ENCODE measurements at places on chromosomes 5 and 9. TPM values are rescaled to one million over a fixed set of nuclear protein-coding genes. Genes with fewer than 3 reads are reported as not detected.

- H3K27ac ChIP-seq = no peak overlapping the region
- H3K4me1 ChIP-seq = no peaks in the 10 kb centered on the region
Observed at GRCh38 chr9:35481347-35481975, 8.4 kb upstream of the RUSC2 start.

DNA sequence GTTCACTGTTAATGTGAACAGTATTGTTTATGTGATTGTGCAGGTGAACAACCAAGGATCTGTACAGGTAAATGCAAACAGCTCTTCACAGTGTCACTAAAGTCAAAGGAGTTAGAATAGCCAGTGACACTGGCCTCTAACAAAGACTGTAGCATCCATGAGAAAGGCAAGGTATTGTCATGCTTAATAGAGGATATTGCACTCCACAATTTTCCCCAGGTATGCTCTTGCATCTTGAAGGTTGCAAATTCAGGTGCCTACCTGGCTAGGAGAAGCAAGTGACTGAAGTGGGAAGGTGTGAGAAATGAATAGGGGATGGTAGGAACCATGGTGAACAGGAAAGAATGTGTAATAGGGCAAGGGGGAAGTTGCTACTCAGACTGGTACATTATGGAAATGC lies 101.2 kb upstream of the EFNA5 start:
- H3K4me1 ChIP-seq = no peaks in the 10 kb centered on the region
- no peak overlapping the region for H3K4me3 ChIP-seq
- no peaks in the 10 kb centered on the region for H3K27me3 ChIP-seq
- no peak for DNase-seq
- no peaks in the 10 kb centered on the region for H3K36me3 ChIP-seq
- H3K27ac ChIP-seq = no peak overlapping the region

DNA sequence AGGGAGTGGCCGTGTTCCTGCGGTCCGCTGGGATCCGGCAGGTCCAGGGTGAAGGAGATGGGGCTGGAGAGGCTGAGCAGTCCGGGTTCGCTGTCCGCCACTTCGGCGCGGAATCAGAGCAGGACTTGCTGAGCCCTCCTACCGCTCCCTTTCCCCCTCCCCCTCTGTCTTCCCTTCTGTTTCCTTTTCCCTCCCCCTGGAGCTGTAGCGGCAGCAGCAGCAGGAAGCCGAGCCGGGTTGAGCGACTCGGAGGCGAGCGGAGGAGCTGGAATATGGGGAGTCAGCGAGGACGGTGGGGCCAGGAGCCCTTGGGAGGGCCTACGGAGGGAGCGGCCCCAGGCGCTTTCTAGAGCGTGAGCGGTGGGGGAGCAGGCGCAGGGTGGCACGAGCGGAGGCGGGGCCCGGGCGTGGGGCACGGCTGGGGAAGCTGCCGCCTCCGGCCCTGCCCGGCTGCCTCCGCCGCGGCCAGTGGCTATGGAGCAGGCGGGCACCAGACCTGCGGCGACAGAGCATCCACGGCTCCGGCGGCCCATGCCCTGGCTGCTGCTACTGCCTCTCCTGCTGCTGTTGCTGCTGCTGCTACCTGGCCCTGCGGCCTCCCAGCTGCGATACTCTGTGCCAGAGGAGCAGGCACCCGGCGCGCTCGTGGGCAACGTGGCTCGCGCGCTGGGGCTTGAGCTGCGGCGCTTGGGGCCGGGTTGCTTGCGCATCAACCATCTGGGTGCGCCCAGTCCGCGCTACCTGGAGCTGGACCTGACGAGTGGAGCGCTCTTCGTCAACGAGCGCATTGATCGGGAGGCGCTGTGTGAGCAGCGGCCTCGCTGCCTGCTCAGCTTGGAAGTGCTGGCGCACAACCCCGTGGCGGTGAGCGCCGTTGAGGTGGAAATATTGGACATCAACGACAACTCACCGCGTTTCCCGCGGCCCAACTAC lies at the start of gene PCDHAC2:
PCDHAC2 (plus strand) TSS at position 184 of the 933 bp plus-strand sequence; CDS start at position 475, 291 bp downstream.
- DNase-seq = no peak
- no peak within 1 kb of the TSS for H3K4me3 ChIP-seq
- no peak within 1 kb of the TSS for H3K27ac ChIP-seq
- no peaks in the 10 kb centered on the region for H3K36me3 ChIP-seq
- no peaks in the 10 kb centered on the region for H3K4me1 ChIP-seq

DNA sequence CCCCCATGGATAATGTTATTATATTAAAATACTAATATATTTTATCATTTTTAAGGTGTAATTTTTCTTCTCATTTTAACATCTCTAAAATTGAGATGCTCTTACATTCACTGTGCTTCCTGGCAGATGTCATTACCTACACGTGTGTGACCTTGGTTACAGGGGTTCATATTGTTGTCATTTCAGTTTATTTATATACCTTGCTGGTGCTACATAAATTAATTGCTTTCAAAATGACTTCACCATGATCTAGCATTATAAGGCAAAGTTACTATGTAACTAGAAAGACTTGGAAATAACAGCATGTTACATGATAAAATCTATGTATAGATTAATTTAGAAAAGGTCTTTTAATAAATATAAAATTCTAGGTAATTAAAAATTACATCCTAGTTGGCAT lies 60.9 kb downstream of the ARHGEF28 start:
- H3K4me3 ChIP-seq = no peak overlapping the region
- DNase-seq = no peak
- H3K27me3 ChIP-seq = no peaks in the 10 kb centered on the region
- H3K4me1 ChIP-seq = no peaks in the 10 kb centered on the region
- H3K27ac ChIP-seq = no peak overlapping the region

DNA sequence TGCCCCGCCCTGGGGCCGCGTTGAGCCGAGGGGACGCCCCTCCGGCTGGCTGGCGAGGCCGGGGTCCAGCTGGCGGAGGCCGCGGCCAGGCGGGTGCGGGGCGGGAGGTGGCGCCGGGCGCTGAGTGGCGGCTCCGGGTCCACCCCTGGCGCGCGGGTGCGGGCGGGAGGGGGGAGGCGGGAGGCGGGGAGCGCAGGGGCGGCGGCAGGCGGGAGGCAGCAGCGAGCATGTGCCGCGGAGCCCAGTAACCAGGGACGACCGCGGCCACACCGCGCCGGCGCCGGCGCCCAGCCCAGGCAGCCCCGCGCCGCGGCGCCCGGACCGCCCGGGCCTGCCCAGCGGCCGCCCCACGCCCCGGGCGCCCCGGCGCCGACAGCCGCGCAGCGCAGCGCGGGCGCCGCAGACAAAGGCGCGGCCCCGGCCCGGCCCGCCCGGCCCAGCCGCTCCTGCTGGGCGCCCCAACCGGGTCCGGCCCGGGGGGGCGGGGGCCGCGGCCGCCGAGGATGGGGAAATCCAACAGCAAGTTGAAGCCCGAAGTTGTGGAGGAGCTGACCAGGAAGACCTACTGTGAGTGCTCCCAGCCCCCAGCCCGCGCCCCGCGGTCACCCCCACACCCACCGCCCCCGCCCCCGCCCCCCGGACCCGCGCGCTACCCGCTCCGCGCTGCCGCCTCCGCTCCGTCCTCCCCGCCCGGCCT lies at the start of gene NCS1:
NCS1 (plus strand) TSS at position 244 of the 697 bp plus-strand sequence; CDS start at position 504, 260 bp downstream.
- no peaks in the 10 kb centered on the region for H3K36me3 ChIP-seq
- H3K4me3 ChIP-seq = no peak within 1 kb of the TSS
- H3K27ac ChIP-seq = no peak within 1 kb of the TSS
- peak; percentile 8 for DNase-seq
- peaks cover 36% of the 10 kb centered on the region for H3K27me3 ChIP-seq

GRCh38 chr5:119694284-119694683 lies 64.9 kb downstream of the FAM170A start:
- H3K4me1 ChIP-seq = no peaks in the 10 kb centered on the region
- no peak overlapping the region for H3K27ac ChIP-seq
- no peak overlapping the region for H3K4me3 ChIP-seq
- H3K36me3 ChIP-seq = no peaks in the 10 kb centered on the region
- H3K27me3 ChIP-seq = no peaks in the 10 kb centered on the region

DNA sequence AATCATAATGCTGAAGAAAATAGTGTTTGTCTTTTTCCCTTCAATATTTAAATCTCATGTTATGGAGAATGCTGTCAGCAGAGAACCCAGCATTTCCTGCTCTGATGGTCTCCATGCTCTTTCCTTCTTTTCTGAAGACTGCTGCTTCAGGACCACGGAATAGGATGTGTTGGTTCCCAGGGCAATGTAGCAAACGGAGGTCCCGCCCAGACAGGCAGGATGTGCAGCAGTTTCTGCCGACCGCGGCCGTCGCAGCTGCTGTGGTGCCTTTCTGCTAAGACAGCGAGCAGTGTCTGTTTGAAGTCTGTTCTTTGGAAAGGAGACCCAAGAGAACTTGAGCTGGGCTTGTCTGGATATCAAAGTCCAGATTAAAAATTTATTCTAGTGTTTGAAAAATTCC lies 654.3 kb downstream of the CCDC171 start:
- H3K4me3 ChIP-seq = no peak overlapping the region
- no peaks in the 10 kb centered on the region for H3K4me1 ChIP-seq
- H3K27ac ChIP-seq = no peak overlapping the region

TRIM7 gene
- 12.8 TPM for polyA plus RNA-seq

GRCh38 chr5:58615972-58616371 lies 33.1 kb downstream of the RAB3C start:
- H3K4me1 ChIP-seq = no peaks in the 10 kb centered on the region
- H3K36me3 ChIP-seq = no peaks in the 10 kb centered on the region
- DNase-seq = no peak
- H3K27ac ChIP-seq = no peak overlapping the region
- no peak overlapping the region for H3K4me3 ChIP-seq

GRCh38 chr5:32586276-32586599 lies 881 bp downstream of the SUB1 start:
- peak overlapping the region; percentile 87 for H3K4me3 ChIP-seq
- H3K36me3 ChIP-seq = peaks cover 16% of the 10 kb centered on the region
- no peak for DNase-seq
- H3K27me3 ChIP-seq = no peaks in the 10 kb centered on the region
- peaks cover 61% of the 10 kb centered on the region for H3K4me1 ChIP-seq

- peak; percentile 18 for DNase-seq
- peaks cover 24% of the 10 kb centered on the region for H3K4me1 ChIP-seq
- H3K27me3 ChIP-seq = no peaks in the 10 kb centered on the region
- H3K27ac ChIP-seq = peak overlapping the region; percentile 80
- no peak overlapping the region for H3K4me3 ChIP-seq
- H3K36me3 ChIP-seq = peaks cover 8% of the 10 kb centered on the region
Observed at GRCh38 chr5:131749138-131749537, 47.7 kb downstream of the FNIP1 start.

- DNase-seq = no peak
- no peak overlapping the region for H3K4me3 ChIP-seq
- no peak overlapping the region for H3K27ac ChIP-seq
- H3K27me3 ChIP-seq = no peaks in the 10 kb centered on the region
Observed at GRCh38 chr9:75471549-75472114, 383.3 kb downstream of the OSTF1 start.

GRCh38 chr9:107738789-107739188 lies 249.2 kb upstream of the KLF4 start:
- H3K4me1 ChIP-seq = peaks cover 7% of the 10 kb centered on the region
- no peaks in the 10 kb centered on the region for H3K27me3 ChIP-seq
- no peak overlapping the region for H3K4me3 ChIP-seq
- no peaks in the 10 kb centered on the region for H3K36me3 ChIP-seq
- DNase-seq = no peak
- H3K27ac ChIP-seq = no peak overlapping the region

TMC1 gene
- 0.16 TPM for polyA plus RNA-seq

GRCh38 chr5:36300191-36300926 lies 1.3 kb downstream of the RANBP3L start:
- H3K4me3 ChIP-seq = no peak overlapping the region
- DNase-seq = no peak
- no peak overlapping the region for H3K27ac ChIP-seq
- no peaks in the 10 kb centered on the region for H3K27me3 ChIP-seq

ANGPTL2 gene
- polyA plus RNA-seq = not detected

DNA sequence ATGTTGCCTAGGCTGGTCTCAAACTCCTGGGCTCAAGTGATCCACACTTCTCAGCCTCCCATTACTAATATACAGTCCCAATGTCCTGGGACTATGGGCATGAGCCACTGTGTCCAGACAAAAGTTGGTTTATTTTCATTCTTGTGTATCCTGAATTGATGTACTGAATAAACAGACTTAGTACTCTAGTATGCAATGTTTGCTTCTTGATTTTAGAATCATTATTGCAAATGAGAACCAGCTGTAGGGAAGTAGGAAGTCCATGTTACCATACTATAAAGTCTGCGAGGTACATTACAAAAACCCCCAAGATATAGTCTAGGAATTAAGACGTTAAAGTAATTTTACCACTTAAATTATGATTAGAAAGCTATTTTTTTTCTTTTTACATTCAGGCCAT lies 334.6 kb upstream of the KLF9 start:
- no peaks in the 10 kb centered on the region for H3K27me3 ChIP-seq
- H3K36me3 ChIP-seq = no peaks in the 10 kb centered on the region
- H3K4me3 ChIP-seq = no peak overlapping the region
- no peaks in the 10 kb centered on the region for H3K4me1 ChIP-seq
- no peak for DNase-seq
- H3K27ac ChIP-seq = no peak overlapping the region

GPR150 gene
- not detected for polyA plus RNA-seq

GRCh38 chr5:139395844-139396640 lies 1.1 kb upstream of the PROB1 start:
- H3K27me3 ChIP-seq = peaks cover 37% of the 10 kb centered on the region
- no peak for DNase-seq
